ENCODE measurements at places on chromosomes 5 and 9. TPM values are rescaled to one million over a fixed set of nuclear protein-coding genes. Genes with fewer than 3 reads are reported as not detected.

ATG10 gene
- total RNA-seq: 13.4 TPM

FOXD4 gene
- total RNA-seq: under 0.01 TPM

CTNND2 gene
- under 0.01 TPM for total RNA-seq

HTR1A gene
- total RNA-seq: not detected

RIGI gene
- total RNA-seq: 7.1 TPM

LCN9 gene
- not detected for total RNA-seq

PALM2AKAP2 gene
- 28.5 TPM for total RNA-seq

OGN gene
- total RNA-seq: 0.59 TPM

GABRP gene
- not detected for total RNA-seq

PCDHAC2 gene
- 0.30 TPM for total RNA-seq

All from smooth muscle cell of the umbilical artery (primary cell).